ENCODE measurements at places on chromosomes 5 and 9.

GRCh38 chr9:138017200-138017599, 139.6 kb downstream of the CACNA1B start:
- no peak for DNase-seq

- DNase-seq, result no peak
Observed at GRCh38 chr5:81629986-81630385, 120.9 kb downstream of the SSBP2 start.

- DNase-seq, result peak; percentile 56
Observed at GRCh38 chr9:4375424-4376200, 75.7 kb upstream of the GLIS3 start.

DNA sequence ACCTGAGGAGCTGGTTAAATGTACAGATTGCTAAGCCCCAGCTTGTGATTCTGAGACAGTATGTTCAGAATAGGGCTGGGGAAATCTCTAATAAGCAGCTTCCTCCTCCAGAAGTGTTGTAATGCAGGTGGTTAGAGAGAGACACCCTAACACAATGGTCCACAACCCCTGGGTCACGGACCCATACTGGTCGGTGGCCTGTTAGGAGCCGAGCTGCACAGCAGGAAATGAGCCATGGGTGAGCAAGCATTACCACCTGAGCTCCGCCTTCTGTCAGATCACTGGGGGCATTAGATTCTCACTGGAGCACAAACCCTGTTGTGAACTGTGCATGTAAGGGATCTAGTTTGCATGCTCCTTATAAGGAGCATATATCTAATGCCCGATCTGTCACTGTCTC, 61.8 kb downstream of the SLC36A1 start:
- no peak for DNase-seq

DNA sequence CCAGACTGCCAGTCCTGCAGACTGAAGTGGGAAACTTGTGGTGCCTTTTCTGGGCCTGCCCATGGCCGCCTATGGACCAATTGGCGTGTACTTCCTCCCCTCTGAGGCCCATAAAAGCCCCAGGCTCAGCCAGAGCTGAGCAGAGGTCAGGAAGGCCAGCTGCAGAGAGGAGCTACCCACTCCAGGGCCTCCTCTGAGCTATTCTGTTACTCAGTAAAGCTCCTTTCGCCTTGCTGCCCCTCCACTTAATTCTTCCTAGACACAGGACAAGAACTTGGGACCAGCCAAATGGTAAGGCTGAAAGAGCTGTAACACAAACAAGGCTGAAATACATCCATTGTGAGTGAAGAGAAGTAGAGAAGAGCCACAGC, 106.4 kb downstream of the C9orf50 start:
- DNase-seq, result no peak

- no peak for DNase-seq
Observed at GRCh38 chr9:104104360-104104759, 10.3 kb downstream of the SMC2 start.

DNA sequence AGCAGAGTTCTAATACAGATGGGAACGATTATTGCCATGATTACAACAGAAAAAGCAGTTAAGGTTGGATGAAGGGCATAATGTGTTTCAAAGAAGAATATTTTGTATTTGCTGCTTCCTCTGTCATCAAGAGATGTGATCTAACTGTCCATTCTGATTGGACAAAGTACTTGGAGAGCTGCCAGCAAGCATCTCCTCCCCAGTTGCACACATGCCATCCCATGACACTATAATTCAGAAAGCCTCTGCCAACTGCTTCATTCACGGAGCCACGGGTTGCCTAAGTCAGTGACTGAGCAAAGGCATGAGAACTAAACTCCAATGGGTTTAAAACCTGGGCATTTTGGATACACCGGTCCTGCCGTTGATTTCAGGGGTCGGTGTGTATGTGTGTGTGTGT, 253.8 kb downstream of the CRB2 start:
- DNase-seq, result no peak

DNA sequence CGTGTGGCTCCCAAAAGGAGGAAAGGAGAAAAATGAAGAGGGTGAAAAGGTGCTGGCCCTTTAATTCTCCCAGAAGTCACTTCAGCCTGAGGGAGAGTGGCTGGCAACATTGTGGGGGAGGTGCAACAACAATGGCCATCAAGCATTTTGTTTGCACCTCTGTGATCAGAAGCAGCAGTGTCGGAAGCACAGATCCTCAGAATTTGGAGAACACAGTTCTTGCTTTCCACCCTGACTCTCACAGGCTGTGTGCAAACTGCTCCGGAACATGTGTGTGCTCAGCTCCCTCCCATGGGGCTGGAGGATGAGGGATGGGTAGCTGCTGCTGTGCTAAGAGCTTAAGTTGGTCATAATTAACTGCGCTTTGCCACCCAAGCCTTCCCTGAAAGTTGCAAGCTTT, 127.1 kb downstream of the DPYSL3 start:
- DNase-seq, result no peak

GRCh38 chr5:78568212-78568611, 80.4 kb downstream of the LHFPL2 start:
- no peak for DNase-seq

DNA sequence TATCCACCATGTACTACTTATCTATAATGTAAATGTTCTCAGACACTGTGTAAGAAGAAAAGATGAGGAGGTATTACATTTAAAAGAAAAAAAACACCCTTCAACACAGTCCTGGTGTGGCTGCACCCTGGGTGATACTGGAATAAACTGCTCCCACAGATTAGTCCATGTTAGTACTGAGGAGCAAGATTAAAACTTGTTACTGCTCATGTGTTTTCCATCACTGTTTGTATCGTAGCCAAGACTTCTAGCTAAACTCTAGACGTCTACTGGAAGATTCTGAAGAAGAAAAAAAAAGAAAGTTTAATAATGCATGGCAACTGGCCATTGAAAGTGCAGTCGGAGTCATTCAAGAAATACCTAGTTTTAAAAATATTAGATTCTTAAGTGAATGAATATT, at the start of gene ASPN:
TSS of gene ASPN (minus strand) at position 178 of the 400 bp plus-strand sequence.
- no peak for DNase-seq

DNA sequence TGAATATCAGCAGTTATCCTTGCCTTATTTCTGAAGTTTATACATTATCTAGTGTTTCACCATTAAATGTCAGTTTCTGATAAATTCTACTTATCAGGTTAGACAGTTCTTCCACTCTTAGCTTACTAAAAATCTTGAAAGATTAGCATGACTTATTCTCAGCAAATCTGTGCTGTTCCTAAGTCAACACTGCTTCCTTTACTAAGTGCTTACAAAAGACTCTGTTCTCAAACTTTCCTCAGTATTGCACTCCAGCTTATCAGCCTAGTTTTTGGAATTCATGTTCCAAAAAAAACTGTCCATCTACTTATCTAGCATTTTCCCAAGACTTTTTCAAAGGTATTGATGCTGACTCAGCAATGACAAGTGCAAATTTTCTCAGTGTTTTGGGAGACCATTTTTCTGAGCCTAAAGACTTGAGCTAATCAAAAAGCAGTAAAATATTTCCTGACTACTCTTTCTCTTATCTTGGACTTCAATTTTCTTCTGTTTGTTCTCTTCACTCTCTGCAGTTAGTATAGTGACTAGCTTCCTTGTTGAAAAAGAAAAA, 61.1 kb upstream of the FRRS1L start:
- no peak for DNase-seq

DNA sequence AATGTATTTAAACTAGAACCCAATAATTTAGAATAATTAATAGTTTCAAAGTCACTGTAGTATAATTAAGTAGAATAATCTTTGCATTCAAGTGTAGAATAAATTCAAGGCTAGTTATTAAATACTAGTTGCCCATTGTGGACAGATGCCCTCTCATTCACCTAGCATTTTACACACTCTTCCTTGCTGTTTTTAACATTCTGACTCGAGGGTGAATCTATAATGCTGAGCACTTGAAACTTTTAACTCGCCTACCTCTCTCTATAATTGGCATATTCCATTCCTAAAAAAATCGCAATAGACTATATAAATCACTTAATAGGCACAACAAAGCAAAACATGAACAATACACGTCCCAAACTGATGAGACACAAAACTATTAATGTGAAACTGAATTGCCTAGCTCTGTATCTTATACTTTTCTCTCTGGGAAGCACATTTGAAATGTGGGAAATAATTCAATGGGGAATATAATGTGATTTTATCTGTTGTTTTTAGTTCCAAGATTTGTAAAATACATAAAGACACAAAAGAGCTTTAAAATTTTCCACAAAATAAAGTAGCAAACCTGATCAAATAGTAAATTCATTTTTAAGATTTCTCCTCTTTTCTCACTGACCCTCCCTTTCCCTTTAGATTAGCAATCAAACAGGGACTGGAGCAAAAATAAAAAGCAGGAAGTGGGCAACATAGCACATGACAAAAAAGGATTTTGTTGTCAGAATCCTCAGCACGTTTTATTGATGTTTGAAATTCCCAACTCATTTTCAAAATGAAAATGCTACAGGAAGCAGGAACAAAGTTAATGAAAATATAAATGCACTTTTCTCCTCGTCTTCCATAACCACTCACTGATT, 295.6 kb downstream of the PDE4D start:
- no peak for DNase-seq

GRCh38 chr5:119071561-119071995, 691 bp downstream of the DMXL1 start:
- no peak for DNase-seq

DNA sequence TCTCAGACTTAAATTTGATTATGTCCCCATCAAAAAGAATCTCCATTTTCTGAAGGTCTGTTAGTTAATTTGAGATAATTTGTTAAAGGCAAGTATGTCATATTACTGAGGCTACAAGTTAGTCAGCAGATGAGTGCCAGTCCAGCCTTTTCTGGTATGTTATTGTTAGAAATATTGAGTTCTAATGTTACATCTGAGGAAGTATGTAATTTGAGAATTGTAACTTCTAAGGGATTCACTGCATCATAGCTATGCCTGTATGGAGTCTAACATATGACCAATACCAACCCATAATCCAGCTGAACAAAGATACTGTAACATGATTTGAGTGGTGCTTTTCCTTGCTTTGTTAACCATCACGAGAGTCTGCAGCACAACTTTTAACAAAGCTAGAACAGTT, 13.9 kb downstream of the SLC23A1 start:
- DNase-seq, result no peak

GRCh38 chr5:68406767-68407241, 191.2 kb downstream of the PIK3R1 start:
- peak; percentile 45 for DNase-seq

DNA sequence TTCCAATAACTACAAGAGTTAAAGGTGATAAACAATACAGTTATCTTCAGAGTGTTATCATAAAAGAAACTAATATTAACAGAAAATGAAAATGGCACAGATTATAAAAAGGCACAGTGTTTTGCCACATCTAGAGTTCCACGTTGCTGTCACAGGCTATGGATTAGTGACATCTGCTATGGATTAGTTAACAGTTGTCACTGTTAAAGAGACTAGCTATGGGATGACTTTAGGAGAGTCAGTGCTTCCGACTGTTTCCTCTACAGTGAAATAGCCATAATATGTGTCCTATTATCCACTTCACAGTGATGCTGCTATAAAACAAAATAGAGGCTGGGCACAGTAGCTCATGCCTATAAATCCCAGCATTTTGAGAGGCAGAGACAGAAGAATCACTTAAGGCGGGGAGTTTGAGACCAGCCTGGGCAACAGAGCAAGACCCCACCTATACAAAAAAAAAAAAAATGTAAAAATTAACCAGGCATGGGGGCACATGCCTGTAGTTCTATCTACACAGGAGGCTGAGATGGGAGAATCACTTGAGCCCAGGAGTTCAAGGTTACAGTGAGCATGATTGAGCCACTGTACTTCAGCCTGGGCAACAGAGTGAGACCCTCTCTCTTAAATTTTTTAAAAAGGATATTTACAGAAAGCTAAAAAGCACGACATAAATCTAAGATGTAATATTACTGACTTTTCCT, 19.7 kb downstream of the MAPKAP1 start:
- DNase-seq, result no peak

- DNase-seq, result no peak
Observed at GRCh38 chr5:150601491-150602345, 38.7 kb upstream of the SYNPO start.

DNA sequence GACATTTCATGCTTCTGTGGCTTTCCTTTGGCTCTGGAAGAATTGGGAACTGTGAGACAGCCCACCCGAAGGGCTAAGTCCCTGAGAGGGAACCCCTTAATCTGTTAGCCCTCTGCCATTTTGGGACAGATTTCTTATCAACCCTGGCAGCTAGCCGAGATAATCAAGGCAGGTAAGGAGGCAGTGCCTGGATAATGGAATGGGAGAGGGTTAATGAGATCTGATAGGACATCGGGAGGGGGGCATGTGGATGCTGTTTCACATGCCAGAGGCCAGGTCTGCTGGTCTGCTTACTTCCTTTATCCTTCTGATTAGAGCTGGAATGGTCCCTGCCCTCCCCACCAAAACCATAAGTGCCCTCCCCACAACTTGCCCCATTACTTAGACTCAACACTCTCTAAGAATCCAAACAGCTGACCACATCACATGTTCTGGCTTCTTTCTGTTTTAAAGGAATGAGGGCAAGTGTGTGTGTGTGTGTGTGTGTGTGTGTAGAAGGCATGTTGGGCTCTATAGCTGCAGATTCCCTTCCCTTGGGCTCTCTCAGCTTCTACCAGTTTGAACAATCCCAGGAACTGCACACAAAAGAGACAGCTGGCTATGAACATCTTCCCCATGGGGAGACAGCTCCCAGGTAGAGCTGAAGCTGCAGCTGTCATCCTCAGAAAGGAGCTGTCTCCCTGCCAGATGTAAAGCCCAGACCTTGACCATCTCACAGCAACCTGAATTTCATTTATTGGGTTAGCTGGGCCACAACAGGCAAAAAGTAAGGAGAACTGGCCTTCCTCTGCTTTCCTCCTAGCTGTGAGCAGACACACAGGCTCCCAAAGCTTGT, 221.3 kb downstream of the PIK3R1 start:
- DNase-seq, result no peak

DNA sequence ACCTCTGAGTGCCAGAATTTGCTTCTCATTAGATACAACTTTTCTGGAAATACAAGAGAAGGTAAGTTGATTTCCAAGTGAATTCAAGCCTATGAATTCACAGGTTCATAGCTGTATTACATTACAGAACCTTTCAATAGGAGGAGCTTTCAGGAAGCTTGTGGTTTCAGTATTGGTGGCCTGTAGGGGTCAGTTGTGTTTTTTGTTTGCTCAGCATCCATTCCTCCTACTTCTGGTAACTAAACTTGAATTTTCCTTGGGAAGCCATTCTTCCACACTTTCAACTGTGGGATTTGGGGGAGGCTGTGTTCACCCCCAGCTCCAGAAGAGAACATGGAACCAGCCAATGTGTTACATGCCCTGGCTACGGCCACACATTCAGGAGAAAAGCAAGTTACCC, 5.6 kb upstream of the CYSTM1 start:
- DNase-seq, result no peak

GRCh38 chr5:32828492-32828891, 117.4 kb downstream of the NPR3 start:
- DNase-seq, result no peak

- DNase-seq, result no peak
Observed at GRCh38 chr9:116027951-116028350, 125.6 kb upstream of the PAPPA start.

GRCh38 chr5:177356746-177357145, 978 bp upstream of the RGS14 start:
- no peak for DNase-seq

GRCh38 chr9:14270358-14271092, 43.4 kb downstream of the NFIB start:
- no peak for DNase-seq
